Psoas muscle (tissue), 8 donors: ENCODE measurements at places on chromosomes 3 and 15.

GRCh38 chr3:54599716-54600115 is 328.1 kb downstream of the LRTM1 start:
- DNase-seq: peak; percentile 22

DNA sequence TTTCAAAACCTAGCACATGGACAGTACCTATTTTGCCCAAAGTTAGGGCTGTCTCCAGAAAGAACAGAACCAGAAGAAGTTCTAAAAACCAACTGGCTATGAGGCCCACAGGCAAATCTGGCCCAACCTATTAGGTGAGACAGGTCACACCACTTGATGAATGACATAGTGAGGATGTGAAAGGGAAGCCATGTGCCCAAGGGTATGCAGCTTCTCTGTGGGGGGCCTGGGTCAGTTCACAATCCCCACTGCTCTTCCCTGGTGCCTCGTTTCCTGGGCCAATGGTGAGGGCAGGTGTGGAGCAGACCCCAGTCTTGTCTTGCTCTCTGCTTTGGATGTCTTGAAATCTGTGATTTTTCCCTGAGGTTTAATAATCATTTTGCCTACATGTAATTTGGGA is 8.9 kb downstream of the INSYN1 start:
- DNase-seq: no peak

GRCh38 chr3:181384970-181385369 is 326.8 kb upstream of the SOX2 start:
- no peak for DNase-seq

DNA sequence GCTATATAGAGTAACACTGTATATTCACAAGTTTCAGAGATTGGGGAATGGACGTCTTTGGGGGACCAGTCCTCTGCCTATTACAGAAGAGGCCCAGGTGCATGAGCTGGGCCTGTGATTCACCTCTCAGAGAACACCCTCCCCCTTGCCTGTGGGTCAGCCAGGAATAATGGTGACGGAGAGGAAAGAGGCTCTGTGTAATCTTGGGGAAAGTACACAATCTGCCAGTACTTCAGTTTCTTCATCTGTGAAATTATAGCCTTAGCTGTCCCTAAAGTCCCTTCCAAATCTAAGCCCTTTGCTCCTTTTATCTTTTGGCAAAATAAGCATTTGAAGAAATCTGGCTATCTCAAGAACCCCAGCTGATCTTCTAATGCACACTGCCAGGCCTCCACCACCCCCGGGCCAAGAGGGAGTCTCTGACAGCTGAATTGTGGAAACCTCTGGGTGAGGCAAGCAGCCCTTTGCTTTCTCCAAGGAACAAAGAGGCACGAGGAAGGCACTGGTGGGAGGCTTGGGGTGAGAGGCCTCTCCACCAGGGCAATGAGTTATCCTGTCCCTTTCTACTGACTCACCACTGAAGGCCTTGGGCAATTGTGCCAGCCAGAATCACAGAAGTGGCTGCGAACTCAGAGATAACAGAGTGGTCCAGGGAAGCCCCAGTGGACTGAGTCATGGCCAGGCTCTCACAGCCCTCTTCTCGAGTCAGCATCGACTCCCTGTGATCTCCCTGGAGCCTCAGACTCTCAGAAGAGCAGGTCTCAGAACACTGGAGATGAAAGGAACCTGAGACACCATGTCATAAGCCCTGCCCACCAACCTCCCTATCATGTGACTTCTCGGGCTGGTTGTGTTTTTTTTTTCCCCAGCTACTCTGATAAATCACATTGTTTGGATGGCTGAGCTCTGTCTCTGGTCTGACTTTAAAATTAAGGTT is 31.8 kb downstream of the CCNL1 start:
- DNase-seq: peak; percentile 51

- no peak for DNase-seq
Observed at GRCh38 chr15:69834761-69835160, 263.0 kb downstream of the TLE3 start.

DNA sequence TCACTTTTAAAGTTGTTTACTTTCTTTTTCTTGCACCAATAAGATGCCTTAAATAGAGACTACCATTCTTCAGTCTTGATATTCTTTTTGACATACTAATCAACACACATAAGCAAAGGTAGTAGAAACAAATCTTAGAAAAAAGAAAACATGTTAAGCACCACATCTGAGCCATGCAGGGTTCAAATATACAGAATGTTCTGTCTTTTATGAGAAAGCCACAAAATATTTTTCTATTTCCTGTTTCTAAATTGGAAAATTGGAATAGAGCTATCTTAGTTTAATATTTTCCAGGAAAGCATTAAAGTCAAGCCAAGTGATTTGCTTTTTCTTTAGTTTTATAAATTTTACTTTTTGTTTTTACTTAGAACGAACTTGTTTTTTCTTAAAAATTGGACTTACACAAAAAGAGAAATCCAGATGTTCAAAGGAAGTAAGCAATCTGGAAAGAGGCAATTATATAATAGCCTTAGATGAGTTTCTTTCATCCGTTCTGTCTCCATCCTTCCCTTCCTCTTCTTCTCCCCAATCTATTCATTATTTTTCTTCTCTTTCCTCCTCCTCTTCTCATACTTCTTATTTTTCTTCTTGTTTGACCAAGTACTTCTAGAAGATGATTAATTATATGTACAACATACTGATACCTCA is 731.7 kb downstream of the SQOR start:
- DNase-seq: no peak

GRCh38 chr15:81633889-81634288 is 259.9 kb upstream of the TMC3 start:
- DNase-seq: no peak

DNA sequence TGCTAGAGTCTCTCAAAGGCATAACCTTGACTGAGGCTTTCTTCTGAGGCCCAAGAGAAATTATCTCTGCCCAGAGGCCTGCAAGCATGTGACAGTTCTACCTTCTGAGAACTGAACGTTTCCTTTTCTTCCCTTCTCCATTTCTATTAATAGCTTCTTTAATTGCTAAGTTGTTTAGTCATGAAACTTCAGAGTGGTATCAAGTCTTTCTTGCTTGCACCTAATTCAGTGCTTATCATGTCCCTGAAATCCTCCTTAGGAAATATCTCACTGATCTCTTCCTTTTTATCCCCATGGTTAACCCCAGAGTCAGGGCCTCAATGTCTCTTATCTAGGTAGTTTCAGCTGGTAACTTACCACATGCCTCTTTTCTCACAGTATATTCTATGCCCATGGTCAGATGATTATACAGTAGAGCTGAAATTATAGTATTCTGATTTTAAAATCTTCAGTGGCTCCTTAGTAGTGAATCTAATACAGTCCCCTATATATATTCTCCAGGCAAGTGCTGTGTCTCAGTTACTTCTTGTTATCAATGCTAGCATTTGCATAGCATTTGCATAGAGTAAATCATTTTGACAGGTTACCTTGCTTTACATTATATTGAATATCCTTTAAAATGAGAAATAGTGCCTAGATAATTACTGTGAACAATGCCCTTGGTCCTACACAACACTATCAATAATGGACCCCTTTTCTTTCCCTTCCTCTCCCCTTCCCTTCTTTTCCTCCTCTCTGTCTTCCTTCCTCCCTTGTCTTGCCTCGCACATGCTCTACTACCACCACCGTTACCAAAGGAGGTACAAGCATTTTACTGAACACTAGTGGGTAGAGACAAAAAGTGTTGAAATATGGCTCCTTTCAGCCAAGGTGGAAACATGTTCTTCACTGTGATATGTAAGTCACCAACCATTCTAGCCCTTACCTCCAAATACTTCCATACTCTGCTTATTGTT is 33.0 kb downstream of the KBTBD8 start:
- no peak for DNase-seq

DNA sequence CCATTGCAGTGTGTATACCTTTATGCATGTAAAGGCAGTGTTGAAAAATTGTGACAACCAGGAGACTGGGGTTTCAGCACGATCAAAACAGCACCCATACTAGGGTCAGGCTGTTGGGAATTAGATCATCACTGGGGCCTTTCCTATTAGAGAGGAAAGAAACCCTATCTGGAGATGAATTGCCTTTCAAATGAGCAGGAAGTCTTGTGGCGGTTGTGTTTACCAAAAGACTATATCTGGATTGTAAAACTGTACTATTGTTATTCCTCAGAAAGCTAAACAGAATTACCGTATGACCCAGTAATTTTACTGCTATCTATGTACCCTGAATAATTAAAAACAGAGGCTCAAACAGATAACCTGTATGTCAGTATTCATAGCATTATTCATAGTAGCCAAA is 10.1 kb downstream of the UBE2E1 start:
- no peak for DNase-seq

DNA sequence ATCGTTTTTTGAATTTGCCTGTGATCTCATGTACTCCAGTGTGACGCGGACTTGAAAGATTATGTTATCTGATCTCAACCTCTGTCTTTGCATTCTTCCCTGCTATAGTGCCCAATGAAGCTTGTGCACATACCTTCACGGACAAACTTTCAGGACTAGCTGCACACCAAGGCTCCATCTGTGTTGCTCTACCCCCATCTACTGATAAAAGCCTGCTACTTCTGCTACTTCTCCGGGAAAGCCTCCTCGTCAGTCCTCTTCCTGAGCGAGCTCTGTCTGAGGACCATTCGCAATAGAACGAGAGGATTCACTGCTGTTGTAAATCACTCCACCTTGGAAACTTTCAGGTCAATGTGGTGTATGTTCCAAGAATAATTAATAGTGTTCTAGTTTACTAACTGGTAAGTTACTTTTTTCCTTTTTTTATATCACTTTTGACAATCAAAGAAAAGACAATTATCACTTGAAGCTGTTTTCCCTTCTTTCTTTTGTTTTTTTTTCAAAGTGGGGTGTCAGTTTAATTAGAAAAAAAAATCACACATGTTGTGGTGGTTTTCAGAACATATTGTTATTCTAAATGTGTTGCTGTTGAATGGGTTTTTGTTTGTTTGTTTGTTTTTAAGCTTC is 217.6 kb downstream of the ARRDC4 start:
- DNase-seq: no peak

DNA sequence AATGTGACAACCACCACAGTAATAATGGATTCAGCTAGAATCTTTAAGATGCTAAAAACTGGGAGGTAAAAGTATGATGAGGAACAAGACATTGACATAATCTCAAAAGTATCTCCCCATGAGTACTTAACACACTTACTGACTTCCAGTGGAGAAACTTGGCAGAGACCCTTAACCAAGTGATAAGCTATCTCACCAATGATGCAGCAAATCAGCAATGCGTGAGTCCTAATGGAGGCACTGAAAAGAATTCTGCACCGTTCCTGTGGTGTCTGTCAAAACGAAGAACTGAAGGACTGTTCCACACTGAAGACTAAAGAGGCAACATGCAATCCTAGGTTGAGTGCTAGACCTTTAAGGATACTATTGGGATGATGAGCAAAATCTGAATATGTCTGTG is 67.9 kb upstream of the OCA2 start:
- no peak for DNase-seq

- no peak for DNase-seq
Observed at GRCh38 chr3:32607522-32607921, 36.9 kb upstream of the DYNC1LI1 start.

DNA sequence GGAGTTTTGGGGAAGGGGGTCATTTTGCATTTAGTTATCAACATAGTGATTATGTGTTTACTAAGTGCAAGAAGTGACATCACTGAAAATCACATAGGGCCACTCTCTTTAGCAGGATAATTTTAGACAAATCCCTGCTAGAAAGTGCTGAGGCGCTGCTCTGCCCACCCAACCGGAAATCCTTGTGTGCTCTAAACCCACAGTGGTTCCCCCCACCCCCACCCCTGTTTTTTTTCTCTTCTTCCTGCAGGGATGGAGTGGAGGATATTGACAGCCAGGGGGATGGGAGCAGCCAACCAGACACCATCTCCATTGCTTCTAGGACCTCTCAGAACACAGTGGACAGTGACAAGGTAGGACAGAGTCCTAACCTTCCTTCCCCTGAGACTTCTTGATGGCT is 234.2 kb upstream of the UMPS start:
- no peak for DNase-seq

GRCh38 chr15:75313116-75313845 is 22.6 kb upstream of the COMMD4 start:
- DNase-seq: no peak

GRCh38 chr3:66738625-66739365 is 238.0 kb upstream of the LRIG1 start:
- DNase-seq: no peak

DNA sequence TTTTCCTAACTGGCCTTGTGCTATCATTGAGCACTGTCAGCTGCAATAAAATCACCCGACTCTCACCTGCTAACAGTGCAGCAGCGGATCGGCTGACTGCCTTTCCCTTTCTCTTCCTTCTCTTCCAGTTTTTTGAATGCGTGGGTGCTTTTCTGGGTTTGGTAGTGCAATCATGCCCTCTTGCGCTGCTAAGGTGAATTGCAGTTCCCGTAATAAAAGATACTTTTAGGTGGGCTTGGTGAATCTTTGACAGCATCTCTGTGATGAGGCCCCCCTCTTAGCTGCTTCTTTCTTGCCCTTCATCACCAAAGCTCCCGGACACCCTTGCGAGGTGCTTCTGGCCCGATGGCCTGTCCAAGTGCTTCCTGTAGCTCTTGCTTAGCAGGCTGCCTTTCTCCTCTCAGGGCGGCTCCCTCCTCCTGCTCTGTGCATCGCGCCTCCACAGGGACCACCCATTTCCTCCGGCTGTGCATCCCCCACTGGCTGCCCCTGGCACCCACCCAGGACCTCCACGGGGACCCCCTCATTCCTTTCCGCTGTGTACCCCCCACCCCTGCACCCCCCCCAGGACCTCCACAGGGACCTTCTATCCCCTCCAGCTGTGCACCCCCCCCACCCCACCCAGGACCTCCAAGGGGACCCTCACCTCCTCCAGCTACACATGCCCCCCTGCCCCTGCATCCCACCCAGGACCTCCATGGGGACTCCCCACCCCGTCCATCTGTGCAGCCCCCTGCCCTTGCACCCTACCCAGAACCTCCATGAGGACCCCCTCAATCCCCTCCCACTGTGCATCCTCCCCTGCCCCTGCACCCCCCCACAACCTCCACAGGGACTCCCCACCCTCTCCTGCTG is 50.8 kb upstream of the RPL32 start:
- peak; percentile 18 for DNase-seq

DNA sequence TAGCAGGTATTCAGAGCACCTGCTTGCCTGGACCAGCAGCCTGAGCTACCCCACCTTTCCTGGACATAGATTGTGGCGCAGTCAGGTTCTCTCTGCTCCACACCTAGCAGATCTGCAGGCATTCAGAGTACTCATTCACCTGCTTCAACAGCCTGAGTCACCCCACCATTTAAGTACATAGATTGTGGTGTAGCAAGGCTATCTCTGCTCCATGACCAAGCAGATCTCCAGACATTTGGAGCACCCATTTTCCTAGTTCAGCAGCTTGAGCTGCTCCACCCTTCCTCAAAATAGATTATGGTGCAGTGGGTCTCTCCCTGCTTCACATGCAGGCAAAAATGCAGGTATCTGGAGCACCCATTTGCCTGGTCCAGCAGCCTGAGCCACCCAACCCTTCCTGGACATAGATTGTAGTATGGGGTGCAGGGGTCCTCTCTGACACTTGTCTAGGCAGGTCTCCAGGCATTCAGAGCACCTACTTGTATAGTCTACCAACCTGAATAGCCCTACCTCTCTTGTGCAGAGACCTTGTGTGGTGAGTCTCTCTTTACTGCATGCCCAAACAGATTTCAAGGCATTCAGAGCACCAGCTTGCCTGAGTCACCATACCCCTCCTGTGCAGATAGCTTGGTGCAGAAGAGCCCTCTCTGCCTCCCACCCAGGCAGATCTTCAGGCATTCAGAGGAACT is 466.0 kb upstream of the THBS1 start:
- no peak for DNase-seq
